ENCODE measurements at places on chromosomes 2 and 18.

DNA sequence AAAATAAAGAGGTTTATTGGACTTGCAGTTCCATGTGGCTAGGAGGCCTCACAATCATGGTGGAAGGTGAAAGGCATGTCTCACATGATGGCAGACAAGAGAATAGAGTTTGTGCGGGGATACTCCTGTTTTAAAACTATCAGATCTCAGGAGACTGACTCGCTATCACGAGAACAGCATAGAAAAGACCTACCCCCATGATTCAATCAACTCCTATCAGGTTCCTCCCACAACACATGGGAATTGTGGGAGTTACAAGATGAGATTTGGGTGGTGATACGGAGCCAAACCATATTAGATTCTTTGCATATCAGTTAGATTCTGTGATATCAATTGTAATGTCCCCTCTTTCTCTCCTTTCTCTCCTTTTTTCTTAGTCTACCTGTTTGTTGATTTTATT is 1178.7 kb upstream of the LRRTM1 start:
- no peak for DNase-seq

DNA sequence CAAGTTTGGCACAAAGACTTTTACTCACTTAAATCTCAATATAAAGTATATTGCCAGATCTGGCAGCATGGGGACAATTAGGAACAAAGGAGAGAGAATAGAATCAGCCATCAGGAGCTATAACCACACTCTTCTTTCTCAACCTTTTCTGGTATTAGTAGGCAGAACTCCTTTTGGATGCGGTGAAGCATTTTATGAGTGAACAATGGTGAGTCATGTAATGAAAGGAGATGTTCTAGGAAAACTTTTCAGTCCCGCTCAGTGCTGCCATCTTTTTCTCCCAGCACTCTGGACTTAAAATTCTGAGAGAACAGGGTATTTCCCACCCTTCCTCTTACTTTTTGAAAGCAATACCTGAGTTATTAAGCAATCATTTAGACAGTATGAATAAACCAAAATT is 32.2 kb downstream of the PLEKHA3 start:
- DNase-seq: no peak

DNA sequence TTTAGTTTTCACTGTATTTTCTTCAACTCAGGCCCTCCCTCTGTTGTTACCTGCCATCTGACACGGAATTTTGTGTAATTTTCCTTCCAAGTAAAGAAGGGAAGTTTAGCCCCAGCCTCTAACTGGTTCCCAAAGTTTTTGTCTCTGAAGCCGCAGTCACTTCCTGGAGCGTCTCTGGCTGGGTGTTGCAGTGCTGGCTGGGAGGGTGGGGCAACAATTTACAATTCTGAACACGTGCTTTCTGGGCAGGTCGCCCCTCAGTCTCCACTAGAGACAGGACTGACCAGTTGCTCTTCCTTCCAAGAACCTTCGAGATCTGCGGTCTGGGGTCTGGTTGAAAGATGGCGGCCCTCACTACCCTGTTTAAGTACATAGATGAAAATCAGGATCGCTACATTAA is 3.5 kb downstream of the CNDP2 start:
- DNase-seq: peak; percentile 88

- no peak for DNase-seq
Measured at GRCh38 chr2:61543062-61543461, 4.9 kb upstream of the XPO1 start.

DNA sequence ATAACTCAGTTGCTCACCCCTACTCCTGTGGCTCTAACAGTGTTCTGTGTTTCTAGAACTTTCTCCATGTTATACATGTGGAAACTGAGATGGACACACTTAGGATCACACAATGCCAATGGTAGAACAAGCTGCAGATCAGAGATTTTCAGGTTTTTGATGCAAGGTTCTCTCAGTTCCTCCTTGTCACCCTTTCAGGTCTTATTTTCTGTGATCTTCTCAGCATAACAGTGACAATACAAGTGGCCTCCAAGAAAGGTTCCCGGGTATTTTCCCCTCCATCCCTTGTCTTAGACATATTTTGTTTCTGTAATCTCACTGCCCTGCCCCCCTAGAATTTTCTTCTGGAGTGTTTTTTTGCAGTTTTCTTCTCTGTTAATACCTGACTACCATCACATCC is 6.2 kb upstream of the MGAT5 start:
- DNase-seq: no peak

- no peak for DNase-seq
Measured at GRCh38 chr18:42228581-42228980, 273.5 kb downstream of the PIK3C3 start.

- no peak for DNase-seq
Measured at GRCh38 chr18:7786569-7786968, 219.5 kb downstream of the PTPRM start.

GRCh38 chr2:178910005-178910404 is 102.8 kb upstream of the TTN start:
- no peak for DNase-seq

Data from HL-60 (cell line).